Inflammatory macrophage (primary cell): ENCODE measurements at places on chromosomes 3 and 15.

DNA sequence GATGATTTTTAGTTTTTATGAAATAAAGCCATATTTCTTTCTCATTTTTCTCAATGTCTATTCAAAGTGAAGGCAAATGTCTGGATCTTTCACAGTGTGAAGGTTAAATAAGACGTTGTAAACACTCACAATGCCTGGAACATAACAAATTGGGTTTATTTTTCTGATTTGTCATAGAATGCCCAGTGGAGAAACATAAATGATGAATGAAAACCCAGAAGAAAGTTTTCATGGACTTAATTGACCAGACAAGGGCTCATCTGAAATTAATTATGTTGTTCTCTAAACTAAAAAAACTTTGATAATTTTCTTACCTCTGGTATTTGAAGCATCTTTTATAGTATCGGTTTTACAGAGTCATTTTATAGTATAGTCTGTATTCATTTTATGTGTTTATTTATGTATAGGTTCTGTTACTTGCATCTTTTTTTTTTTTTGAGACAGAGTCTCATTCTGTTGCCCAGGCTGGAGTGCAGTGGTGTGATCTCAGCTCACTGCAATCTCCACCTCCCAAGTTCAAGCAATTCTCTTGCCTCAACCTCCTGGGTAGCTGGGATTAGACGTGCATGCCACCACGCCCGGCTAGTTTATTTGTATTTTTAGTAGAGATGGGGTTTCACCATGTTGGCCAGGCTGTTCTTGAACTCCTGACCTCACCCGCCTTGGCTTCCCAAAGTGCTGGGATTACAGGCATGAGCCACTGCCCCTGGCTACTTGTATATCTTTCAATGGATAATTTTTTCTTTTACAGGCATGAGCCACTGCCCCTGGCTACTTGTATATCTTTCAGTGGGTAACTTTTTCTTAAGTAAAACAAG is 15.1 kb upstream of the BNIP2 start:
- no peak for DNase-seq

GRCh38 chr3:30657914-30658313 is 51.5 kb downstream of the TGFBR2 start:
- DNase-seq: no peak

GRCh38 chr3:172617976-172618375 is 92.9 kb downstream of the NCEH1 start:
- DNase-seq: no peak

DNA sequence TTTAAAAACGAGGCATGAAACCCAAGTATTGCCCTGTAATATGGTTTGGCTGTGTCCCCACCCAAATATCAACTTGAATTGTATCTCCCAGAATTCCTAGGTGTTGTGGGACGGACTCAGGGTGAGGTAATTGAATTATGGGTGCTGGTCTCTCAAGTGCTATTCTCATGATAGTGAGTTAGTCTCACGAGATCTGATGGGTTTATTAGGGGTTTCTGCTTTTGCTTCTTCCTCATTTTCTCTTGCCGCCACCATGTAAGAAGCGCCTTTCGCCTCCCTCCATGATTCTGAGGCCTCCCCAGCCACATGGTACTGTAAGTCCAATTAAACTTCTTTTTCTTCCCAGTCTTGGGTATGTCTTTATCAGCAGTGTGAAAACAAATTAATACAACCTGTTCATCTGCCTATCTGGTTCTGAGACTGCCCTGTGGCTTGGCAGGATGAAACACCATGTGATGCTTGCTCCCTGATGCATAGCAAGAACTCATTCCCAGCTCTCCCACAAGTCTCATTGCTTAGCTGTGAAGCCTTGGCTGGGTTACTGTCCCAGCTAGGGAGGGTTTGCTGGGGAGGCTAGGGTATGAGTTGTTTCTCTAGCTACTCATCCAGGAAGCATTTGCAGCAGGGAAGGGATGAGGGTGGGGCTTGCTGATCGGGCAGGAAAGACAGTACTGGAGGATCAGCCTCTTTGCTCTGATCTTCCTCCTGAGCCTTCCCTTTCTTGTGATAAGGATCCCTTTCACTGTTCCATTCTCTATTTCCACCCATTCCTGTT is 3.7 kb upstream of the SQOR start:
- peak; percentile 26 for DNase-seq

DNA sequence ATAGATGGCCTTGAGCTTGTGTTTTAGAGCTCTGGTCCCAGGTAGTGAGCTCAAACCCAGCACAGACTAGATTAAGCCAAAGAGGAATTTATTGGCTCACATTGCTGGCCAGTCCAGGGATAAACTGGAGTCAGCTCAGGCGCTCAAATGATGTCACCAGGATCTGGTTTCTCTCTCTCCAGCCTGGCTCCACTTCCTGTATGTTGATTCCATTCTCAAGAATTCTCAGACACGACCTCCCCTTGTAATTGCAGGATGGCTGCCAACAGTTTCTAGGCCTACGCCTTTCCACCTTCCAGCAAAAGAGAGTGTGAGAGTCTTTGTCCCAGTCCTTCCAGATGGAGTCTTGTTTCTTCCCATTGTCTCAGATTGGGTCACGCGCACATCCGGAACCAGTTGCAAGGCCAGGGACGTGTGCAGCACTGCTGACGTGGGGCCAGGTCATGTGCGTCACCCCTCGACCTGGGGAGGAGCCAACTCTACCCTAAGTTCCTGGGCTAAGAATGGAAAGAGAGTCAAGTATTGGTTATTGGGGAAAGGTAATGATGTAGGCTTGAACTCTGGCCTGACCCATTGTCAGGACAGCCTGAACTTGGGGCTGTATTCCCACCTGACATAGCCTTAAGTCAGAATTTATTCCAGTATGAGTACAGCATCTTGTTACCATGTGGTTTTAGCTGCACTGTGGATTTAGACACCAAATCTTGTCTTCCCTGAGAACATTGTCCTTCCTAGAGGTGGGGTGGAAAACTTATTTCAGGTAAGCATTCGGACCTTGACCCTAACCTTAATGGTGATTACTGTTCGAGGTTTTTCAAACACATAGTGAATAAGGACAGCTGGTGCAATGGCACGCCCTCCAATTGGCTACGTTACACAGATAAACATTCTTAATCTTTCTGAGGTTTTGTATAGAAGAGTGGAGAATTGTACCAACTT is 31.6 kb downstream of the CACNA1D start:
- DNase-seq: no peak

DNA sequence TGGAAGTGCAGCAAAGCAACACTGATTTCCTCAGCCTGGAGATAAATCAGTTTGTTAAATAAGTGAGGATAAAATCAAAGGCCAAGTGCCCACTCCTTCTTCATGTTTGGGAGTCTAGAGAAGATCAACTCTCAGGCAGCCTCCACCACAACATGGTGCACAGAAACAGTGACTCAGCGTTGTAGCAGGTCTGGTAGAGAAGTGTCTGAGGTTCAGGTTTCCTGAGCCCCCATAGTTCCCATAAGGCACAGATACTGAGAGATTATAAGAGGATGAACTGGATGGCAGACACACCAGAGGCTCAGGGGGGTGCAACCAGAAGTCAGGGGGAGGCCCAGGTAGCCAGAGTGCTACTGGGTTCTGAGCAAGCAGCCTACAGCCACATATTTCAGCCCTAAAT is 166.7 kb downstream of the FRMD5 start:
- DNase-seq: no peak

DNA sequence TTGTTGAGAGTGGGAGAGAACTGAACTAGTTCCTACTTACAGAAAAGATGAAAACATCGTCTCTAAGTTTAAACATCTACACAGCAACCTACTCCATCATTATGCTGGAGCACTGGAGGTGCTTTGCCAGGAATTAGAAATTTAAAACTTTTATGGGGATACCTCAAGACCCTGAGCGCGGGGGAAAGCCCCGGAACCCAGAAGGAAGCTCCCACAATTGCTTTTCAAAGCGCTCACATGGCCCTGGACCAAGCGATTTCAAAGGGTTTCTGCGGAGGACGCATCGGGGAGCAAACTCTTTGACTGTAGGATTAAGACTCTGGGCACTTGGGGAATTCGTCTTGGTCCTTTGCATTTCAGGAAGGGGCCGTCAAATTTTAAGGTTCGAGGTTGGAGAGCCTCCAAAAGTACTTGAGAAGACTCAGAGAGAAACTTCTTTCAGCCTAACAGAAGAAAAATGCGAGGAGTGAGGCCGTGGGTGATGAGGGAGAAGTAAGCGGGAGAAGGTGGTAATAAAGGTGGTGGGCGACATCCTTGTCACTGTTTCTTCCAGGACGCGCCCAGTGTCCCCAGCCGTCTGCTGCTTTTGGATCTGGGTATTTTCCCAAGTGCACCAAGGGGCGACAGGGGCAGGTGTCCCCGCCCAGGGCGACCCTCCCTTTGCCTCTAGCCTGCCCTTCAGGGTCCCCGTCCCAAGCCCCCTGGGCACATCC is 591 bp downstream of the PROK2 start:
- peak; percentile 14 for DNase-seq

GRCh38 chr15:39936681-39937080 is 2.8 kb downstream of the EIF2AK4 start:
- DNase-seq: no peak

GRCh38 chr3:81565041-81565440 is 196.4 kb downstream of the GBE1 start:
- DNase-seq: no peak

GRCh38 chr3:194833114-194833910 is 147.6 kb downstream of the FAM43A start:
- no peak for DNase-seq

DNA sequence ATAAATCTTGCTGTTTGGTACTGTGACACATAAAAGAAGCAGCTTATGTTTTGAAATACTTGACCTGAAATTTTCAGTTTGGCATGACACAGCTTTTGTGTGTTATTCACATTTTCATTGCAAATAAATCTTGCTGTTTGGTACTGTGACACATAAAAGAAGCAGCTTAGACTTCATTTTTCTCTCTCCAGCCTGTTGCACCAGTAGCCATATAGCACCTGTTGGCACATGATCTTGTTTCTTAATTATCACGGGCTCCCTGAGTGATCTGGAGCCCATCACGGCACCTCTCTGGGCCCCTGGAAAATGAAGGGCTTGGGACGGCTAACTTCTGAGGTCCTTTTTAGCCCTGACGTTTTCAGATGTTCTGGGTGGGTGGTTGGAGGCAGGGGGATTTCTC is 77.4 kb upstream of the SLCO3A1 start:
- DNase-seq: no peak

GRCh38 chr3:116757315-116757714 is 47.7 kb downstream of the TUSC7 start:
- no peak for DNase-seq
